ENCODE measurements at places on chromosomes 3 and 15.

DNA sequence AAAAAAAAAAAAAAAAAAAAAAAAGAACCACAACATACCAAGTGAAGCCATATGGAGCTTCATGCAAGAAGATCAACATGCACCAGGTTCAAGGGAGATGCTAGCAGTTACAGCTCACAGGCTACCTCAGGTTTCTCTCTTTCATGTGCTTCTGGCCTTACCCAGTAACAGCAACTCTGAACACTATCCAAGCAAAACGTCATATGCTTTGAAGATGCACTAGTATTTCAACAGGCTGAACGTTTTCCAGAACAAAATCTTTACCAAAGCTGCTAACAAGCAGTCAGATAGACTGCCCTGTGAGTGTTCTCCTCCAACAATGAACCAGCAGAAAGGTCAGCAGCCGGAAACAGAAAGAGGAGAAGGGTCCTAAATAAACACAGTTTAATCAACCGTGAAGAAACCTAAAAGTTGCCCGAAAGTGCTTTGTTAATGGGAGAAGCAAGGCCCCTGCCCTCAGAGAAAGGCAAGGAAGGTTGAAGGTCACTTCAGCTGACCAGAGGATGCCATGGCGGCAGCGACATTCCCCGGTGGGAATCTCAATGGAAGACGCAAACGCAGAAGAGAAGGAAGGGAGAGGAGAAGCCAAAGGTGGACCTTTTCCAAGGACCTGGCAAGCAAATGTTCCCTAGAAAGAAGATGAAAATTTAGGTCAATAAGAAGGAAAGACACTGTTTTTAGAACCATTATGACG, 80.1 kb downstream of the CCNL1 start:
- no peak for DNase-seq

DNA sequence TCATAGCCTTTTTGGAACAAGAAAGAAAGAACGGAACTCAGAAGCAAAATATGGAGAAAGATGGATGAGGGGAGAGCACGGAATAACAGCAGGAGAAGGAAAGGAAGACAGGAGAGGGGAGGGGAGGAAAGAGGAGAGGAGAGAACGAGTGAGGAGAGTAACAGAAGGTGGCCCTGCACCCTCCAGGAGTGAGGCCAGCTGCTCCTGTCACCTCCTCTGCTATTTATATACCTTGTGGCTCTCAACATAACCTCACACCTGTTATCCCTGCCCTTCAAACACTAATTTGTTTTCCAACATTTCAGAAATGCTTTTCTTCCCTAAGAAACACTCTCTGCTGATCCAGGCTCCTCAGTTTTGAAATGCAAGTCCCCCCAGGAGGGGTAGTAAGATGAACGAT, 53.4 kb upstream of the ATP2B2 start:
- DNase-seq, result no peak

GRCh38 chr3:116048991-116049390, 396.3 kb downstream of the LSAMP start:
- DNase-seq, result no peak

DNA sequence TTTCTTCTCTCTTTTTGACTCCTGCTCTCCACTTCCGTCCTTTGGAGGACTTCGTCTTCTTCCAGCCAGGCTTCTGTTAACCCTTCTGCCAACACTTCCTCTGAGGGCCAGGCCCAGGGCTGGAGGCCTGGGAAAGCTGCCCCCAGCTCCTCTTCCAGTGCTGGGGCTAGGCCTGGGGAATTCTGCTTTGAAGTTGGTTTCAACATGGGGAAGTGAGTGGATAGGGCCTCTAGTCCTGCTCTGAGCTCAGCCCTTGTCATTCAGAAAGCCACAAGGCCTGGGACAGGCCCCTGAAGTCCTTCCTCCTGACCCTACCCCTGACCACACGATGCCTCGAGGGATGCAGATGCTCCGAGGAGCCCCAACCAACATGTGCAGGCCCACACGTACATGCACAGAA, 53.9 kb upstream of the HERC1 start:
- no peak for DNase-seq

- no peak for DNase-seq
Measured at GRCh38 chr3:144429719-144430121, 458.1 kb downstream of the DIPK2A start.

- no peak for DNase-seq
Measured at GRCh38 chr3:172208586-172209332, 169.4 kb downstream of the FNDC3B start.

DNA sequence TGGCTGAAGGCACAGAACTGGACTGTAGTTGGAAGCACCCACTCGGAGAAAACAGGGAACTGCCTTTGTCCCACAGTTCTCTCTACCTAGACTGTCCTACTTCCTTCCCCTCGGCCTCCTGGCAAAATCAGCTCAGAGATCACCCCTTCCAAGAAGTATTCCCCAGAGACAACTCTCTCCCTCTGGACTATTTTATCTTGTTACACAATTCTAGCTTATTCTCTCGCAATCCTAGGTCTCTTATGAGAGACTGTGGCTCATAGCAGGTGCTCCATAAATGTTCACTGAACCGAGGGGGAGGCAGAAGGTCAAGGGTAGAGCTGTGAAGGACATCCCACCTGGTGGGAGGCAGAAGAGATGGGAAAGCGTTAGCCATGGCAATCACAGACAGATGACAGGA, 10.6 kb downstream of the HEG1 start:
- DNase-seq, result no peak

- no peak for DNase-seq
Measured at GRCh38 chr3:13241621-13242363, 168.6 kb upstream of the IQSEC1 start.

DNA sequence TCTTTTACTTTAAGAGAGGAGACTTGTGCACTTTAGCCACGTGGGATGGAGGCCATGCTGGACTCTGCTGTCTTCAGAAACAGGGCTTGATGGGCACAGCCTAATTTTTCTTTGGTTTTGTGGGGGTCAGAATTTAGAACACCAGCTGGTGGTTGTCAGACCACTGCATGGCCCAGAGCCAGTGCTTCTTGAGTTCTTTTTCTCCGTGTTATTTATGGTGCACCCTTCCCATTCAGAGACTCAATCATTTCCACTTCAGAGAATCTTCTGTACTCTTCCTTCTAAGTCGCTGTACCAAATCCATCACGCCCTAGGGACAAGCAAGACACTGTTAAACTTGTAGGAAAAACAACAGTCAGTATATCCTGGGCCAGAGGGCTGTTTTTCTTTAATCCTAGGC, 20.1 kb downstream of the PRR23A start:
- no peak for DNase-seq

- no peak for DNase-seq
Measured at GRCh38 chr3:103112273-103112672, 677.5 kb downstream of the ZPLD1 start.

DNA sequence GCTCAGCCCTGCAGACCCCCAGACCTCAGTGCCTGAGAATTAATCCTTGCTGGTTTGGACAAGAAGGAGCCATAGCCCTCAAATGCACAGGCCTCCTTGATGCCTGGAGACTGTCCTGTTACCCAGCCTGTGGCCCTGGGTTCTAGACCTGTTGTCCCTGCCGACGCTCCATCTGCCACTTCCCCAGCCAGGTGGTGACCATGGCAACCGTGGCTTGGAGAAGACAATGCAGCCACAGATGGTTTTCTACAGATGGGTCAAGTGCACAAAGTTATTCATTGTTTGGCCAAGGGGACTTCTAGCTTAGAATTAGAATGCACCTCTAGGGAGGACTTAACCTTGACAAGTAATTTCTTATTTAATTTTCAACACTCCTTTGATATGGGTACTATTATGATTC, 297.1 kb downstream of the UACA start:
- no peak for DNase-seq

GRCh38 chr3:25456723-25457670, 28.9 kb downstream of the RARB start:
- DNase-seq, result no peak
